Fibroblast of skin of right quadriceps (primary cell): ENCODE measurements at places on chromosomes 1 and 21.

DNA sequence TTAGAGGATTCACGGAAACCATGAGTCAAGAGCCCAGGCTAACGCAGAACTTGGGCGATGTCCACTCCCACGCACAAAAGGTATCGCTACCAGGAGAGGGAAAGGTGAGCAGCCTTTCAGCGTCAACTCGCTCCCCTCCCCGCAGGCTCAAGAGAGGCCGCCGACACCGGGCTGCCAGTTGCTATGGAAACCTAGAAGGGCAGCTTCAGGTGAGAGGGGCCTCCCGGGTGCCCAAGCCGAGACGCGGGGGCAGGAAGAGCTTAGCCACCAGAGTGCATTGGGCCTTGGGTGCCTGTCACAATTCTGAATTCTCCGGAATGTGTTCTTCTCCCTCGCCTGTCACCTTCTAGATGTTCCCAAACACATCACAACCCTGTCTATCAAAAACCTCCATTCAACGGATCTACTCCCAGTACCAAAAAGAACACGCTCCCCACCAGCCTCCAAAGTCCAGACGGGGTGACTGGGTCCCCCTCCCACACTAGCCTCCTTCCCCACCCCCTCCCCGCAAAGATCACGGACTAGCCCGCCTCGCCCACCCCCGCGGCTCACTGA, 694 bp downstream of the MEAF6 start:
- no peak for DNase-seq

DNA sequence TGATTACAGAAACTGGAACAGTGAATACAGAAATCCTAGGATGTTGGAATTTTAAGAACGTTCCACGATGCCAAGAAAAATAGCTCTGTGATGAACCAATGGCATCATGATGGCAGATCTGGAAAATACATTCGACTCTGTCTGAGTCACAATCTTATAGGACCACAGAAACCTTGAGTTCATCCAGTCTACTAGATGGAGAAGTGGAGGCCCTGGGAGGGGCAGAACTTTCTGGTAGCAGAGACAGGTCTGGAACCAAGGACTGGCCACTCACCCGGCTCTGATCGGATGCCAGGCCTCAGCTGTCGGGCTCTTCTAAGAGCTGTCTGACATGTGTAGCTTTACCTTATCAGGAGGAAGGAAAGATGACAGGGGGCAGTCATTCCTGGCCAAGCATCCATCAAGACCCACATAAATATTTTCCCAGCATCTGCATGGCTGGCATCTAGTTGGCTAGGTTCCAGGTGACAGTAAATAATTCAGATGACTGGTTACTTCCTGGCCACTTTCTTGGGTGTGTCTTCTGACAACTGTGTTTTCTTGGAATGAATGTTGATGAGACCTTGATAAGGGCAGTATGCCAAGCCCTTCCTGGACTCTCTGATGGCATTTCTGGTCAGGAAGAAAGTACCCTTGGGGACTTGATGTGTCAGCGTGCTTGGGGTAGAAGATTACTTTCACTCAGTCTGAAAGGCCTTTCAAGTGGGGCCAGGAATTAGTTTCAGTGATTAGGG, 72.6 kb upstream of the TRABD2B start:
- peak; percentile 31 for DNase-seq

DNA sequence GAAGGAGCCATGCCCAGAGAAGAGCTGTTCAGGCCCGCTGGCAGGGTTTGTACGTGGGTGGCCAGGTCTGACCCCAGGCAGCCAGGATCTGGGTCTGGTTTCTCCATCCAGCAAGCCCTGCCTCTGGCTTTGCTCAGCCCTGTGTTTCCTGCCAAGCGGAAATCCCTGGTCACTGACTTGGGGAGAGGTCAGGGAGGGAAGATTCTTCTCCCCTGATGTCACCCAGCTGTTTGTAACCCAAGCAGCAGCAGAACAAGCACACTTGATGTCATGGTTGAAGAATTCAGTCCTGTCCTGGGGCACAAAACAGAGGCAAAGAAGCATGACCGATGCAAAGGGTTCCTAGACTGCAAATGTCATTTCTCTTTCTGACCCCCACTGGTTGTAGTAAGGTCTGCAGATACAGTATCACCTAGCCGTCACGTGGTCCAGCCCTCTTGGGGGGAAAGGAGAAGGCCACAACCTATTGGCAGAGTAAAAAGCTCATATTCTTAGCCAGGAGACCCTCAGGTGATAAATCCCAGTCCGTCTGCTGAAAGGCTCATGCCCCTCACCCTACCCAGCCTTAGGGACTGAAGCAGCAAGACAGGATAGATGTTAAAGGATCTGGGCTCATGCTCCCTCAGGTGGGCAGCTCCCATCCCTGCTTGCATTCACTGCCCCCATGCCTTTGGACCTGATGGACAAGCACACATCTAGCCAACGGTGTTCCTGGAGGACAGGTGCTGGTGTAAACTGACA, 120.9 kb downstream of the SYT2 start:
- DNase-seq = peak; percentile 98

DNA sequence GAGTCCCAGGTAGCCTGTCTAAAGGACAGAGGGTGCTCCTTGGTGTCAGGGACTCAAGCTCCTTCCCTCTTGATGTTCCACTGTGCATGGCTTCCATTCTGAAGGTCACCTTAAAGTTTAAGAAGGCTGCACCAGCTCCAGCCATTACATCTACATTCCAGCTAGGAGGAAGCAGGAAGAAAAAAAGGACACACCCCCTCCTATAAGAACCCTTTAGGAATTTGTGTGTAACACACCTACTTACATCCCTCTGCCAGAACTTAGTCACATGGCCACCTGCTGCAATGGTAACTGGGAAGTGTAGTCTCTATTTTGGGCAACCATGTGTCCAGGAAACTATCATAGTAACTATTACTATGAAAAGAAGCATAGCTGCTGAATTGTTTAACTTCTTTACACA, 161.6 kb upstream of the KLHDC7A start:
- no peak for DNase-seq

DNA sequence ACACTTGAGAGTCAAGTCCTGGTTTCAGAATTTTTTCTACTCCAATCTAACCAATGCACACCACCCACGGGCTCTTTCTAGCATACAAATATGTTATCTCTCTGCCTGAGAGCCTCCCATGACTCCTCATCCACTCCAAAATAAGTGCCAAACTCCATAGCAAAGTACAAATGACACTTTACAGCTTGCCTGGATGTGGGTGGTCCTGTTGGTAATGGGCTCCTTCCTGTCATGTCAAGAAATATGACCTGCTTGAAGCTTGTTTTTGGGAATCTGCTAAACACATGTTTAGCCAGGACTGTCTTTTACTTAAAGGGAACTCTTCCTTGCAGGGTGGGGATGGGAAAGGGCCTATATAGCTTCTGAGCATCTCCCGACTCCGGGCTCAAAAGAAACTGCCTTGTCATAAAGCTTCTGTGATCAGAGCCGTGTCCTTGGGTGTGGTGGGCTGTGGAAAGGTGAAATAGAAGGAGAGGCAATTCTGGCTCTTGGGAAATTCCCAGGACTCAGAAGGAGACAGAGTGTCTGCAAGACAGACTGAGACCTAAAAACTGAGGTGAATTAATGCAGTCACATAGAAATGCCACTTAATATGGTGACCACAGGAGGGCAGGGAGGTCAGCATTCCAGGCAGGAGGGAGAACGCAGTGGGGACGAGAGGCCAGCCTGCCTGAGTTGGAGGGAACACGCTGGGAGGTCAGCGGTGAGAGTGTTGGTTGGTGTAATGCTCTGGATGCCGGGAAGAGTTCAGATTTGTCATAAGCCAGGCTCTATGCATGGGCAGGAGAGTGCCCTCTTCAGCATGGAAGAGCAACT, 6.1 kb upstream of the IGFN1 start:
- DNase-seq = peak; percentile 87

DNA sequence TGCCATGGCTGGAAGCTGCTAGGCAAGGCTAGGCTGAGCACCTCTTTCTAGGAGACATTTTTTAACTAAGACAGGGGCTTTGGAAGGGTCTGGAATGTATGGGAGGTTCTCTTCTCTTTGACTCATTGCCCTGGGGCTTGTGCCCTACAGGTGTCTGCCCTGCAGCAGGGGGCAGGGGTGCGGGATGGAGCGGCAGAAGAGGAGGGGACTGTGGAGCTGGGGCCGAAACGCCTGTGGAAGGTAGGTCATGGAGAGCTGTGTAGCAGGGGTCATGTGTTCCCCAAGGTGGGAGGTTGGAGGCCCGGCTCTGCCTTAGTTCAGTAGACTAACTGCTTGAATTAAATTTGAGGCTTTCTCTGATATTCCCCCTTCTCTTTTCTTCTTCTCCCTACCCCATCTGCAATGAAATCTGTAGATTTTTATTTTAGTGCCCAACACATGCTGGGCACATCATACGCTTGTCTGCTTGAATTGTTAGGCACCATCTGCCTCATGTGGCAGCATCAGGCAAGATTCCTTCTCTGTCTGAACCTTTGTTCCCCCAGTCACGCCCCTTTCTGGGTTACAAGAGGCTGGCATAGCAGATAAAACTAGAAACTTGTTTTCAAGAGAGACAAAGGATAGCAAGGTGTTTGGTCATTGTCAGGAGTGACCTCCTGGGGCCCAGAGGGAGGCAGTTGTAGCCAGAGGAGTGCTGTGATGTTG, 18.4 kb downstream of the PPFIA4 start:
- DNase-seq = no peak

- DNase-seq = no peak
Measured at GRCh38 chr1:44689447-44689765, 14.9 kb downstream of the ARMH1 start.

- DNase-seq = no peak
Measured at GRCh38 chr1:162302306-162303003, 74.2 kb downstream of the SPATA46 start.

GRCh38 chr1:31708324-31708723, 4.5 kb upstream of the COL16A1 start:
- DNase-seq = peak; percentile 35

GRCh38 chr1:225299624-225300023, 128.2 kb downstream of the LBR start:
- DNase-seq = peak; percentile 1

GRCh38 chr1:204377800-204378668, 18.3 kb upstream of the PLEKHA6 start:
- DNase-seq = no peak

DNA sequence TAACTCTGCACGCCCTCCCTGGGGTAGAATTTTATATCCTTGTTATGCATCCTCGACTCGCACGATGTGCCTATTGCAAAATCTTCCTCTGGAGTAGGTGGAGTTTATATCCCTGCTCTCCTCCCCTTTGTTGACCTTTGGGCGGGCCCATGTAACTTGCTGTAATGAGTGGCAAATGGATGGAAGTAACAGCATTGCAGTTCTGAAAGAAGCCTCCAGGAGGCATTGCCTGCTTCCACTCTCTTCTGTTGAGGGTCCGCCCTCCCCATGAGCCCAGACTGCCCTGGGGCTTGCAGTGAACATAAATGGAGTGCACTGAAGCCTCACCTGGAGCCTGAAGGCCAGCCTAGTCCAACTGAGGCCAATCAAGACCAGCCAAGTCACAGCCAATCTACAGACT, 62.2 kb upstream of the GRIK3 start:
- no peak for DNase-seq

DNA sequence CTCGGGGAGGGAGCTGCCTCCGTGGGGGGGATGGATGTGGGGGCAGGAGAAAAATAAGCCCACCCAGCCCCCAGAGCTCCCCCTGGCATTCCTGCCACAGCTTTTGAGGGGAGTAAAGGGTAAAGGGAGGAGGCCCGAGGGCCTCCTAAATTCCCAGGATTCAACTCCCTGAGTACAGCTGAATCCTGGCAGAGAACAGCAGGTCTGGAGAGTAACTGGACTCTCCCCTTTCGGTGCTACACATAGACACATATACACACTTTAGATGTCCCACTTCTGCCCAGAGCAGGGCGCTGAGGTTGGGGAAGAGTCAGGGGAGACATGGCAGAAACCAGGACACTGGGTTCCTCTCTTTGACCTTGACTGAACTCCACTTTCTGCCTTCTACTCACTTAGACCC, 3.0 kb downstream of the KIRREL1 start:
- no peak for DNase-seq

- no peak for DNase-seq
Measured at GRCh38 chr1:163970151-163970550, 588.8 kb upstream of the PBX1 start.

GRCh38 chr21:28949318-28949717, 43.4 kb downstream of the LTN1 start:
- no peak for DNase-seq

DNA sequence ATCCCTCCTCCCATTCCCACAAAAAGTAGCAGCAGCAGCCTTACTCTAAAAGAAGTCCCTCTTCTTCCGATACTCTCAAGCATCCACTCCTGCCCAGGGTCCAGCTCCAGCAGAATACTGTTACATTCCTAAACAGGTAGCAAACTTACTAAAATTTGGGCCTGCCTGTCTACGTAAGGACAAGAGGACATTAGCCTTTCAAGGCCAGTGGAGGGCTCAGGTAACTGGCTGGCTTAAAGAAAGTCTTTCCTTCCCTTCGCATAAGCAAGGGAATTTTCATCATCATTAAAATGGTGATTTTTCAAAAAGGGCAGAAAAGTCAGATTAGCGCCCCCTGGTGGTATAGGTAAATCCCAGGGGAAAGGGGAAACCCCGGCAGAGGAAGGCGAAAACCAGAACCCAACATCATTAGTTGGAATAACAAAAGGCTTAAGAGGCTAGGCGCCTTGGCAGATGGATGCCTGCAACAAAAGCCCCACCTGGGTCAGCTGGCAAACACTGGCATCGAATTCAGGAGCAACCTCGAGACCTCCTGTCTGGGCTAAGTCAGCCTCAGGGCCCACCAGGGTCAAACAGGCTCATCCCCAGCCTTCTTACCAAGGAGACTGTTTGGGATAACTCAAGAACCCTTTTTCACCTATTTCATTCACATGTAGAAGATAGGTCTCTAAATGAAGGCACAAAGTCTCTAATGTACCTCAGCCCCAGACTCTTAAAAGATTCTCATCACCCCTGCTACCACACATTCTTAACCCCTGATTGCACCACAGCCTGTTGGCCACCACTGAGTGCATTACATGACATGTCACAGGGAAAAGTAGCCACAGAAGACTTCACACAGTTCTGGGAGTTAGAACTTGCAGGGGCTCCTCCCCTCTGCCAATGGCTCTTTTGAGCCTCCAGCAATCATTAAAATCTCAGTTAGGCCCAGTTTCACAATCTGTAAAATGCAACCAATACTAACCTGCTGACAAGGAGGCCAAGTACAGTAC, 36.7 kb downstream of the ERI3 start:
- peak; percentile 44 for DNase-seq

DNA sequence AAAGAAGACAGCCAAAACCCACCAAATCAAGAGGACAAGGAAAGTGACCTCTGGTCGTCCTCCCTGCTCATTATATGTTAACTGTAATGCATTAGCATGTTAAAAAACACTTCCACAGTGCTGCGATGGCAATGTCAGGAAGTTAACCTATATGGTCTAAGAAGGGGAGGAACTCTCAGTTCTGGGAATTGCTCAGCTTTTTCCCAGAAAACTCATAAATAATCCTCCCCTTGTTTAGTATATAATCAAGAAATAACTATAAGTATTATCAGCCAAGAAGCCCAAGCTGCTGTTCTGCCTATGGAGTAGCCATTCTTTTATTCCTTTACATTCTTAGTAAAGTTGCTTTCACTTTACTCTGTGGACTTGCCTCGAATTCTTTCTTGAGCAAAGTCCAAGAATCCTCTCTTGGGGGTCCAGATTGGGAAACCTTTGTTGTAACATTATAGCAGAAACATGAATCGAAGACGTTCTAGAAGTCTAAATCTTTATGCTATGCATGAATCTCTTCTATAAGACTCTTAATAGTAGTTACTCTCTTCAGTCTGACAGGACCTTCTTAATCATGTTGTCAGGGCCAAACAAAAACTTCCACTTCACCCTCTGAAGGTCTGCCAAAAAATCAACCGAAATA, 110.0 kb upstream of the VANGL1 start:
- DNase-seq = peak; percentile 65

GRCh38 chr21:34724857-34725195, 56.0 kb downstream of the CLIC6 start:
- no peak for DNase-seq
